ENCODE measurements at places on chromosomes 16 and 17. TPM values are rescaled to one million over a fixed set of nuclear protein-coding genes. Genes with fewer than 3 reads are reported as not detected.

- DNase-seq = no peak
Measured at GRCh38 chr17:78617511-78618061, 40.4 kb upstream of the DNAH17 start.

- peak; percentile 21 for DNase-seq
Measured at GRCh38 chr17:68197091-68197996, 50.5 kb upstream of the AMZ2 start.

GRCh38 chr16:11560701-11561453, 25.8 kb downstream of the LITAF start:
- DNase-seq = no peak

DNA sequence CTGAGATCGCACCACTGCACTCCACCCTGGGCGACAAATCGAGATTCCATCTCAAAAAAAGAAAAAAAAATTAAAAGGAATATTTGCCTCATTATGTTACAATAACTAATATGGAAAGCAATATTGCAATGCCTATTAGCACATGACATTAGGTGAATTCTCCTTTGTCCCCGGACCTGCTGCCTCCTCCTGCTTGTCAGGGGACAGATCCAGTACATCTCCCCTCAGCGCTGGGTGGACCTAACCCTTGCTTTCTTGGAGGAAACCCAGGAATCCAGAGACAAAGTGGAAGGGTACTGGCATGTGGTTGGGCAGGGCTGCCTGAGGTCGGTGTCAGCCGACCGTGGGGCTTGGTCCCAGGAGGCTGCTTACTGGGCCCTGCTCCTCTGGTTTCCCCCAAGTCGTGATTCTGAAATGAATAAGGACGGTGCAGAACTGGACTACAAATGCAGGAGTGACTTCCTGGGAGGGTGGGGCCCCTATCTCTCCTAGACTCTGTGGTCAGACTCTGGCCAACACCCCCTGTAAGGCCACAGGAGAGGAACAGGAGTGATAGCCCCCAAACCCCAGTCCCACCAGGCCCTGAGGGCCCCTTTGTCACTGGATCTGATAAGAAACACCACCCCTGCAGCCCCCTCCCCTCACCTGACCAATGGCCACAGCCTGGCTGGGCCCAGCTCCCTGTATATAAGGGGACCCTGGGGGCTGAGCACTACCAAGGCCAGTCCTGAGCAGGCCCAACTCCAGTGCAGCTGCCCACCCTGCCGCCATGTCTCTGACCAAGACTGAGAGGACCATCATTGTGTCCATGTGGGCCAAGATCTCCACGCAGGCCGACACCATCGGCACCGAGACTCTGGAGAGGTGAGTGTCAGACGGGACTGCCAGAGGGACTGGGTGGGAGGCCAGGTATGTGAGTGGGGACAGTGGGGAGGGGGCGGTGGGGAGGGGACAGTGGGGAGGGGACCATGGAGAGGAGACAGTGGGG, at the start of gene HBZ:
HBZ (plus strand) TSS at position 504 of the 988 bp plus-strand sequence; CDS start at position 770, 266 bp downstream.
- no peak for DNase-seq

DNA sequence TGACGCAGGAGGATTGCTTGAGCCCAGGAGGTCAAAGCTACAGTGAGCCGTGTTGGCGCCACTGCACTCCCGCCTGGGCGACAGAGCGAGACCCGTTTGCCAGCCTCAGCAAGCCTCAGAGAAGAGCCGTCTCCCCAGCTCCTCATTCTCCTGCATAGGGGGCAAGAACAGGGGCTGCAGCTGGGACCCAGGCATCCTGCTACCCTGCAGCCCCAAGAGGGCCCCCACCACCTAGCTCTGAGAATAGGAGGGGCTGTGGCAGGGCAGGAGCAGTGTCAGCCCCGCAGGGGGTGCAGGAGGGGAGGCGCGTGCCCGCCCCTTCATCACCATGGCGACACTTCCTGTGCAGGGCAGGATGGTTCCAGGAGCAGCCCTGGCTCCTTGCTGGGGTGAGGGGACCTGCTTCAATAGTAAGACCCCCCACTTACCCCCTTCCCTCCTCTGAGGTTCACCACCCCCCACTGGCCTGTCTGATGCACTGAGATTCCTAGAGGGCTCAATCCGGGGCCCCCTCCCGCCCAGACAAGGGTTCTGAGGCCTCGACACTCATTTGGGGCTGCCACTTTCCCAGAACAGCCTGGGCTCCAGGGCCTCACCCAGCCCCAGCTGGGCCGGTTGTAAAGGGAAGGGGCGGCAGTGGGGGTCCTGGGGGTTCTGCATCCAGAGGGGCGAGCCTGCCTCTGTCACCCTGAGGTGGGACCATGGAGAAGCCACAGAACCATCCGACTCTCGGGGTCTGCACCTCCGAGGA, 20.2 kb downstream of the VASN start:
- DNase-seq = no peak

DNA sequence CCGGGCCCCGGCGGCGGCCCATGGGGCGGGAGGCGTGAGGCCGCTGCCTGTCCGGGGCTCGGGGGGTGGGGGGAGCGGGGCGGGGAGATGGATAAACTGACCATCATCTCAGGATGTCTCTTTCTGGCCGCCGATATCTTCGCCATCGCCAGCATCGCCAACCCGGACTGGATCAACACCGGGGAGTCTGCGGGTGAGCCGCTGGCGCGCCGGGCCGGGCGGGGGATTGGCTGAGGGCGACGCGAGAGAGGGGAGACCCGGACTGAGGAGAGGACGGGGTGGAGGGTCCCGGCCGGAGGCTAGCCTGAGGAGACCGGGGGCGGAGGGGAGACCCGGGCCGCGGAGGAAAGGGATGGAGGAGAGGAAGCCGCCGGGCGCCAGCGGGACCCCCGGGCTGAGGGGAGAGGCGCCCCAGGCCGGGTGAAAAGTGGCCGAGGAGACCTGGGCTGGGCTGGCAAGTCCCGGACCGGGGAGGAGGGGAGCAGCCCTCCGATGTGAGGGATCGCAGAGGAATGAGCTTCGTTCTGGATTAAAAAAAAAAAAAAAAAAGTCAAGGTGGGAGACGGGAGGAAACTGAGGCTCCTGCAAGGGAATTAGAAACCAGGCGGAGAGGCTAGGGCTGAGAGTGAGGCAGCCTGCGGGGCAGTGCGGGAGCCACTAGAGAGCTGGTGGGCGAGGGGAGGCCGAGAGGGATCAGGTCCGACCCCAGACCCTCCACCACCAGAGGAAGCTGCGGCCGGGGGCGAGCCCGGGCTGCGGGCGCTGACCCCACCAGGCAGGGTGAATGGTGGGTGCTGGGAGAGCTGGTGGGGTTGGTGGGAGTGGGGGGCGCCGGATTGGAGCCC, 526 bp downstream of the MOSMO start:
- DNase-seq = no peak

DNA sequence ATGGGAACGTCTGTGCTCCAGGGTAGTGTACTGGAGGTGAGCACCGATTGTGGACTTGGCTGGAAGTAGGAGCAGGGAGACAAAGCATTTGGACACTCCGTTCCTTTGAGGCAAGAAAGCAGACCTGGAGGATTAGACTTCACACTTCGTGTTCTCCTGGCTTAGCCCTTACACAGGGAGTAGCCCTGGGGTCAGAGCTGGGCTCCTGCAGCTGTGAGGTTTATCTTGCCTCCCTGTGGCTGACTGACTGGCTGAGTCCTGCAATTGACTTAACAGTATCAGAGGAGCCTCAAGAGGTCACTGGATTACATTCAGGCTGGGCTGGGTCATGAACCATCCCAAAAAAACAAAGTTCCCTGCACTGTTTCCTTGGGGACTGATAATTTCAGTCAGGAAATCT, 37.1 kb downstream of the MPRIP start:
- DNase-seq = no peak

- no peak for DNase-seq
Measured at GRCh38 chr17:67993998-67994361, 2.3 kb downstream of the C17orf58 start.

DNA sequence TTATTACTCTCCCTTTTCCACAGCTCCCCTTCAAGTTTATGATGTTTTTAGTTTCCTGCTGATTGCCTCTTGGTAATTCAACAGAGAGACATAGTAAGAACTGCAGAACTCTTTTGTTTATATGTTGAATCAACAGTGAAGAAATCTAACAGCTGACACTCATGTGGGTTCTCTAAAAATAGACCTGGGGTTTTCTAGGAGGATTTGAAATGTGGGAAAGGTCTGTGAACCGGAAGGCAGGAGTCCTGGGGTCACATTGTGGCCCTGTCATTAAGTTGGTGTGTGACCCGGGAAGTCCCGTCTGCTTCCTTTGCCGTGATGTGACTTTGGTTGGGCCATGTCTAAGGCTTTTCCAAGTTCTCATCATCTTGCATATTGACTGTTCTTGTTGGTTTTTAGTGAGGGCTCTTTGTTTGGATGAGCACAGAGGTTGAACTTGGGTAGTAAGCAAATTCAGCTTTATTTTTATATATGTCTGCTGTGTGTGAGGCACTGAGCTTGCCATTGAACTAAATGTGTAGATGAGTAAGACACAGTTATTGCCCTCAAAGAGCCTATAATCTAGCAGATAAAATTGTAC, 48.5 kb upstream of the HS3ST3A1 start:
- DNase-seq = no peak

DNA sequence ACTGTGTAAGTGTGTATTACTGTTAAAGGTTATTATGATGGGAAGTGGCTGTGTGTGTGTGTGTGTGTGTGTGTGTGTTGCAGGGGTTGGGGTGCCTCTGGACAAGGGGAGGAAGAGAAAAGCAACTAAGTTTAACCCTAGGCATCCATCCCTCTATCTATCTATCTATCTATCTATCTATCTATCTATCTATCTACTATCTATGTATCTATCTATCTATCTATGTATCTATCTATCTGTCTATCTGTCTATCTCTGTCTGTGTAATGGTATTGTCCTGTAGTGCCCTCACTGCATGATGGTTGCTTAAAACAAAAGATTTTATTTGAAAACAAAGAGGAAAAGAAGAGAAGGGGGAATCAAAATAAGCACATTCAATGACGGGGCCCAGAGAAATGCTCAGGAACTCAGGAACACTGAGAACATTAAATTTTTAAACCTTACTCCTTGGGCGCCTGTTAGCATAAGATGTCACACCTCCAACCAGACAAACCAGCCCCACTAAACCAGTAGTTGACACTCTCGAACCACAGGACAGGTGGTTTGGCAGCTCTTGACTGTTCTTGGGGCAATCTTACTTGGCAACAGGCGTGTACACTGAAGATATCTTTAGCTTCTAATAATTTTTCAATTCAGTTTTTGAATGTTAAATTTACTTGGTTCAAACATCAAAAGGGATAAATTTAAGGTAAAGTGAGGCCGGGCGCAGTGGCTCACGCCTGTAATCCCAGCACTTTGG, 5.1 kb upstream of the RPL26 start:
- no peak for DNase-seq

- no peak for DNase-seq
Measured at GRCh38 chr16:1323296-1324239, 9.9 kb upstream of the BAIAP3 start.

DNA sequence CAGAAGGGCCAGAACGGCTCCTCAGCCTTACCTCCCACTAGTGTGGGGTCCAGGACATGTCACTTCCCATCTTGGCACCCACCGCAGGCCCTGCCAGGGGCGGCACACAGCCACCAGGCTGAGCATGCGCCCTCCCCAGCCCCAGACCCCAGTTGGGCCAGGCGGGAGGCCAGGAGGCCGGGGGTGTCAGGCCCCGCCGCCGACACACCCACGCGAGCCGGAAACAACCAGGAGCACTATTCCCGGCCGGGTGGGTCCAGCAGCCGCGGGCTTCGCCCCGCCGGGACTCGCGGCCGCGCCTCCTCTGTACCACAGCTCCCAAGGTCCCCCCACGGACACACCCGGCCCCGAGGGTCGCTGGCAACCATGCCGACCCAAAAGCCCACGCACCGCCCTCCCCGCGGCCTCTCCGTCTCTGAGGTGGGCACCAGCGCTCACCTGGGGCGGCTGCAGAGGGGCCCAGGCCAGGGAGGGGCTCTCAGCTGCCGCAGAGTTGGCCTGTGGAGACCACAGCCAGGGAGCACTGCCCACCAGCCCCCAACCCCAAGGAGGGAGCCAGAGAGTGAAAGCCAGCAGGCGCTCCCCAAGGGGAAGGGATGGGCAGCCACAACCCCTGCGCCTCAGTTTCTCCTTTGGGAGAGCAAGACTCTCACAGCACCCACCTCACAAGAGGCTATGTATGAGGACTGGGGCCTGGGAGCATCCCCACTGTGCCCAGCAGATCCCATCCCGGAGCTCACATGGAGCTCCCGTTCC, 18.0 kb downstream of the B9D1 start:
- DNase-seq = no peak

DNA sequence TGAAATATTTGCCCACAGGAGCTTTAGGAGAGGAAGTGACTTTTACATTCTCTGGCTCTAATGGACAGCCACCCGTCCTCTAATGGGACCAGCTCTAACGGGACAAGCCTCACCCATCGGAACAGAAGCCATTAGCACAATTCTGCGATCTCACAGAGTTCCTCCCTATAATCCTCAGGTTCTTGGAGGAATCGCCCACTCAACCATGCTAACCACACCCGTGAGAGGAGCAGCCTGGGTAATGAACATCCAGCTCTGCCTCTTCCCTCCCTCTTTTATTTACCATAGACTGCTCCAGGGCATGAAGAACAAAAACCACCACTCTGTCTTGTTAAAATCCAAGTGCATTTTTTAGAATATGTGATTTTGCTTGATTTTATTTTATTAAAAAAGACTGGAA, 6.8 kb downstream of the SLC35B1 start:
- no peak for DNase-seq

DNA sequence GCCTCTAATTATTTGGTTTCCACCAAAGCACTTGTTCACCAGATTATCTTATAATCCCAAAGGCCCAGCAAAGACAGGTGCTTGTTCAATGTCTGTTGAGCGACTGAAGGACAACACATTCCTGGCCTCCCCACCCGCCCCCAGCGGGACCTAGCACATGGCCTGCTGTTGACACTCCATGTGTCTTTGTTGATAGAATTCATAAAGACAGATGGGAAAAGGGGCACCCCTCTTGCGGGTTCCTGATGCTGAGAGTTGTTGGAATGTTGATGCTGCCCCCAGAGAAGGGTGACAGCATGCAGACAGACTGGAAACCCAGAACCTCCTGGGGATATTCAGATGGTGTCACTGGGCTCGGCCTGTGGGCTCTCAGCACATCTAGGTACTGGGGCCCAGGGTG, 36.9 kb downstream of the SNX20 start:
- no peak for DNase-seq

GRCh38 chr17:75482098-75482942, 25.9 kb downstream of the TMEM94 start:
- no peak for DNase-seq

GRCh38 chr16:85561248-85562092, 51.7 kb upstream of the GSE1 start:
- DNase-seq = no peak

- DNase-seq = no peak
Measured at GRCh38 chr17:67336859-67337258, 29.5 kb downstream of the PSMD12 start.

GRCh38 chr17:6096201-6097004, 26.2 kb downstream of the WSCD1 start:
- DNase-seq = no peak

Gene HSD17B2
- total RNA-seq = not detected

Gene GRAP
- 1.7 TPM for total RNA-seq

Gene SLX4
- total RNA-seq = 2.5 TPM

Gene TPPP3
- 15.5 TPM for total RNA-seq

Gene CSH1
- total RNA-seq = not detected

Gene VTN
- 40.4 TPM for total RNA-seq

Gene HIRIP3
- 18.8 TPM for total RNA-seq

Gene PRAC2
- not detected for total RNA-seq

Gene RGS11
- 16.4 TPM for total RNA-seq

Gene KIF2B
- total RNA-seq = not detected
